ELF-1 (cell line): ENCODE measurements at places on chromosomes 12 and 14.

- no peak for DNase-seq
These were observed 176.7 kb downstream of the PPM1H start for GRCh38 chr12:62758216-62758615.

DNA sequence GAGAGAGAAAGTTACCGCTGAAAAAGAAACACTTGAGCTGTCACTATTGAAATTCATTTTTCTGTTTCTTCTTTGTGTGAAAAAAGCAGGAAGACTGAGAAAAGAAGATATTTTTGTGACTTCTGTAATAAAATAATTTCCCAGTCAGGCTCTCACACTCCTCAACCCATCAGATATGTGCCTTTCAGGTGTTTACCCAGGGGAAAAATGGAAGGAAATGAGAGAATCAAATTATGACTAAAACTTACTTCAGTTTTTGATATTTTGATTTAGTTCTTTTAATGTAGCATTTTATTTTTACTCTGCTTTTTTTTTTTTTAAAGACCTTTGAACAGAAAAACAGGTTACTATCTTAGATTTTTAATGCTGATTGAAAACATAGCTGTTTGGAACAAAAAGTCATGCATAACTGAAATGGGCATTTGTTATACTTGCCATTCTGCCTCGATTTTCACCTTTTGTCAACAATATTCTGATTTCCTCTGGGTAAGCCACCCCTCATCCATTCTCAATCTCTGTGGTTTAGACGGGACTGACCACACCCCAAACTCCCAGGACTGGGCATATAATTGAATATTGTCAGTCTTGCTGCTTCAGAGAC lies 133.2 kb upstream of the KRR1 start:
- no peak for DNase-seq

- no peak for DNase-seq
These were observed 202.7 kb upstream of the BCL2L14 start for GRCh38 chr12:11868027-11868426.

GRCh38 chr12:102322254-102322653 lies 124.6 kb upstream of the PMCH start:
- peak; percentile 29 for DNase-seq

DNA sequence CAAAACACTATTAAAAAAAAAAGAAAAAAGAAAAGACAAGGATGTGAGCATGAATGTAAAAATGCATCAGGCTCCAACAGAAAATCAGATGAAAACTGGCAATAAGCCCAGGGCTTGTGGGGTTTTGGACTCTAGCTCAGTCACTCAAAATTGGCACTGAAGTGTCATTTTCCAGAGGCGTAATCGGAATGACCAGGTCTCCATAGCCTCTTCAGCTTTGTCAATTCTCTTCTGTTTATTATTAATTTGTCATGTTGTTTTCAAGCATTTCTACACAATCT lies 137.2 kb upstream of the TRHDE start:
- DNase-seq: no peak

DNA sequence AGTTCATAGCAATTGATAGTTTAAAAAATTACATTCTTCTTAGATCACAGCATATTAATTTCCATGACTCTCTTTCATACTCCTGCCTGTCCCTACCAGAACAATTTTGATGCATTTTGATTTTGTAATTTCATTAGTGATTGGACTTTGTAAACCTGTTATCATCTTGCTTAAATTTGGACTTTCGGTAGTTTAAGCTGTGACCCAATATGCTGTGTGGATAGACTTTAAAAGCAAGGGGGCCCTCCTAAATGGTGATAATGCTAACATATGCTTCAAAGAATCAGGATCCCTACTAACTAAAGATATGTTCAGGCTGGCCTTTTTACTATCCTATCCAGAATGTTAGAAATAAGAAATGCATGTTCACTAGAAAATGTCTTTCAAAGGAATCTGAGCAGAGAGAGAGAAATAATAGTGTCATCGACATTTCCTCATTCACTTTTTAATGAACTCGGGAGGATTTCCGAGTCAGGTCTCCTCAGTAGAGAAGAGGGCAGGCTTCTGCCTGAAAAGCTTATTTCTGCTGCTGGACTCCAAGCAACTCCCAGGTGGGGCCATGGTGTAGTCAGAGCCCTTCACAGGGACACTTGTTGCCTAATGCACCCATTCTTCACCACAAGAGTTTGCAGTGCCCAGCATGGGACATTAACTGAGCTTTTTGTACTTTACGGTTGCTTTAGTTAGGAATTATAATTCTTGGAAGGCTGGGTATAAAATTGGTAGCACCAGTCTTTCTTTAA lies 16.7 kb downstream of the SLC38A4 start:
- no peak for DNase-seq

- no peak for DNase-seq
These were observed 87.4 kb downstream of the PRIMA1 start for GRCh38 chr14:93700928-93701327.

- no peak for DNase-seq
These were observed 16.4 kb downstream of the MAP3K9 start for GRCh38 chr14:70792939-70793338.

DNA sequence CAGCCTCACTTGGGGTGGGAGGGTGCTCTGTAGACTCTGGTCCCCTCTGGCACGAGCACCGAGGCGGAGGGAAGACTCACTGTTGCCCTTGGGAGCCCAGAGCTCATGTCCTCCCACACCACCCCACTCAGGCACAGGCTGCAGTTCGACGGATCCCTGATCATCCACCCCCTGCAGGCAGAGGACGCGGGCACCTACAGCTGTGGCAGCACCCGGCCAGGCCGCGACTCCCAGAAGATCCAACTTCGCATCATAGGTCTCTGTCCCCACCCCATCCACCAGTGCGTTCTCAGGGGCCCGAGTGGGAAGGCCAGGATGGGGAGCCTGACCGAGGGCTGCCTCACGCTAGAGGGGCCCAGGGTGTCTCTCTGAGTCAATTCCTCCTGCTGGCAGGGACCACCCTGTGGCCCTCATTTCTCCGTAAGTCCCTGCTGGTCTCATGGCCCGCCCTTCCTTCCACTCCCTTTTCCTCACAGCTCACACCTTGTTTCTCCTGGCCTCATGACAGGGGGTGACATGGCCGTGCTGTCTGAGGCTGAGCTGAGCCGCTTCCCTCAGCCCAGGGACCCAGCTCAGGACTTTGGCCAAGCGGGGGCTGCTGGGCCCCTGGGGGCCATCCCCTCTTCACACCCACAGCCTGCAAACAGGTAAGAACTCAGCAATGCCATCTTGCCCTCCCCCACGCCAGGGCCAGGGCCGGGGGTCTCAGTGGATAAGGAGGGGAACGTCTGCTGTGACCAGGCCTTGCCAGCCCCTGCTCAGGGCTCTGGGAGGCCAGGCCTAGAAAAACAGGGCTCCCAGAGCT lies 27.0 kb downstream of the PAPLN start:
- DNase-seq: no peak

DNA sequence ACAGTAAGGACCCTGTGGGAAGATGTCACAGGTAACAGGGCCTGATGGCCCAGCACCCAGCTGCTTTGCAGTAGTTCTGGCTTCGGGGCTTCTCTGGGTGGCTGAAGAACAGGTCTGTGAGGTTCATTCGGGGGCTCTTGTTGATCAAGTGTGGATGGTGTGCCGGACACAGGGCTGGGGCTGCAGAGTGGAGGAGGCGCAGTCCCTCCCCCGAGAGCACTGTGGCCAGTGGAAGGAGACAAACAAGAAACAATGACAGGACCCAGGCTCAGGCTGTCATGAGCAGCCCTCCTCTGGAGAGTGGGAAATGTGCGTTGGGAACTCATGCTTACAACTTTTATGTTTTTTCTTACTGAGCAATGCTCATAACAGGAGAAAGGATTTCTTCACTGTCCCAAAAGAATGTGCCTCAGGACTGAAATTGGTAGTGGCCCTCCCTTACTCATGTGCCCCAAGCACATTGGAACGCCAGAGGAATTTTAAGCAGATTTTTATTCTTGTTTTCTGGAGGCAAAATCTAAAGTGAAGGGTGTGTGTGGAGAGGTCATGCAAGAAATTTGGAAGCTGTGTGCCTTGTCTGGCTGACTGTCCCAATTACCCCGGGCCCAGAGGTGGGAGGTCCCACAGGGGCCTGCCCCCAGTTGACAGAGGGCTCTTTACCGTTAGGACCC lies 233.8 kb downstream of the CACNA1C start:
- peak; percentile 81 for DNase-seq

- DNase-seq: peak; percentile 83
These were observed 226.1 kb downstream of the FOXN3 start for GRCh38 chr14:89190765-89191513.

DNA sequence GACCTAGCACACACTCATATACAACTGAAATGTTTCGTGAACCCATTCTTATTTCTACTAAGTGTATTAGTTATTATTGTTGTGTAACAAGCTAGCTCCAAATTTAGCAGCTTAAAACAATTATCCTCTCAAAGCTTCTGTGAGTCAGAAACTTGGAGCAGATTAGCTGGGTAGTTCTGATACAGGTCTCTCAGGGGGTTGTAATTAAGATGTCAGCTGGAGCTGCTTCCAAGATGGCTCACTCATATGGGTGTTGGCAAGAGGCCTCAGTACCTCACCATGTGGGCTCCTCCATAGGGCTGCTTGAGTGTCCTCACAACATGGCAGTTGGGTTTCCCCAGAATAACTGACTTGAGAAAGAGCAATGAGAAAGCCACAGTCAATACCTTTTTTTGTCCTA lies 9.8 kb downstream of the GPR135 start:
- no peak for DNase-seq

DNA sequence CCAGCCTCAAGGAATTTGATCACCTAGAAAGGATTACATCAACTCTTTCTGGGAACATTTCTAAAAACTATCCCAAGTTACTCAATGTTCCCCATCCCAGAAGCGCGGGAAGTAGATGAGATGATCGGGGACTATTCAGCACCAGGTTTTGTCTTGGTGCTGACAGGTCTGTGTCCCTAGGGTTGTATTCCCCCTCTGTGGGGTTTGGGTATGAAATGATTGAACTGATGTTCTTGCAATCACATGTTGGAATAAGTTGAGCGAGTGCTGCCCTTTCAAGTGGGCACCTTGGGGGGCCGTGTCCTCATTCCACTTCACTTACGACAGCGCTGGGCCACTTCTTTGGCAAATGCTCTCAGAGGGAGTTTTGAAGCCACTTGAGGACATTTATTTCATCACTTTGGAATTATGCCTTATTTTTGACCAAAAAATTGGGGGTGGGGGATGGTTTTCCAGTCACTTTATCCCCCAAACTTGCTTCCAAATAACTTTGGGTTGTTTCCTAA lies 69.8 kb downstream of the RFX4 start:
- no peak for DNase-seq

DNA sequence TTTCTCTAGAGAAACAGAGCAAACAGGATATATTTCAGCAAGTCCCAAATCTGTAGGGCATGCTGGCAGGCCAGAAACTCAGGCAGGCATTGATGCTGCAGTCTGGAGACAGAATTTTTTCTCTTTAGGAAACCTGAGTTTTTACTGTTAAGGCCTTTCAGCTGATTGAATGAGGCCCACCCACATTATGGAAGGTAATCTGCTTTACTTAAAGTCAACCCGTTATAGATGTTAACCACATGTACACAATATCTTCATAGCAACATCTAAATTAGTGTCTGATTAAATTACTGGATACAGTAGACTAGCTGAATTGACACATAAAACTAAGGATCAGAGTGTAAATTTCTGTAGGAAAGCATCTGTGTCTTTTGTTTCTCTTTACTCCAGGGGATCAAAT lies 65.2 kb downstream of the SRGAP1 start:
- DNase-seq: no peak

GRCh38 chr12:29961231-29961630 lies 177.5 kb upstream of the TMTC1 start:
- no peak for DNase-seq

DNA sequence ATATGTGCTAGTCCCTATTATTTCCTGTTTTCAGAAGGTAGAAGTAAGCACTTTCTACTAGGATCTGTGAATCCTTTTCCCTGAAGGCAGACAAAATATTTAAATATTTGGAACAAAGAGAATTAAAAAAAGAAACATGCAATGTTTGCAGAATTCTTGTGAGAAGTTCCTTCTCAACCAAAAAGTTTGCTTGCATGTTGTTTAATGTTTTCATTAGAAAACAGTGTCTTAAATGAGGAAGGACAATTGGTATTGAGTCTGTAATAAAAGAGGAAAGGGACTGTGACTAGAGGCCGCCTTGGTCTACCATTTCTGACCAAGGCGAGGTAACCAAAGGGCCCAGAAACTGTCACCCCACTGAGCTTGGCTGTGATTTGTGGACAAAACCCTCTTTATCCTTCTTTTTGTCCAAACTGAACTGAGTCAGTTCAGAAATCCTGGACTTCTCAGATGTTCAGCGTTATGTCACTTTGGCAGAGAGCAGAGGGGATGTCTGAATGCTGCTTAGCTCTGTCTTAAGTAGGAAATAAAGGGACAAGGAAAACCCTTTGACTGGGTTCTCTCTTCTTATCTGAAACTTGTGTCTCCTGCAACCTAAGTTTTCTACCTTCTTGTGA lies 129.8 kb upstream of the CPM start:
- DNase-seq: no peak

DNA sequence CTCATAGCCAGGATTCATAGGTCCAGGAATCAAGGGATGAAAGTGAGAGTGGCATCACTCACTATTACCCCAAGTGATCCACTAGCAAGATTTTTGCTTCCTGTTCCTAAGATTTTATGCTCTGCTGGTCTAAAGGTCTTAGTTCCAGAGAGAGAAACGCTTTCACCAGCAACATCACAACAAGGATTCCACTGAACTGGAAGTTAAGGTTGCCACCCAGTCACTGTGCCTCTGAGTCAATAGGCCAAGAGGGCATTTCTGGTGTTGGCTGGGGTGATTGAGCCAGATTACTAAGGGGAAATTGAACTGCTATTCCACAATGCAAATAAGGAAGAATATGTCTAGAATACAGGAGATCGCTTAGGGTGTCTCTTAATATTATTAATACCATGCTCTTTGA lies 142.5 kb upstream of the ARID2 start:
- DNase-seq: no peak

- DNase-seq: no peak
These were observed 747 bp upstream of the DACT1 start for GRCh38 chr14:58637040-58637390.

- DNase-seq: no peak
These were observed 460.9 kb downstream of the ZFP36L1 start for GRCh38 chr14:68331991-68332390.

- no peak for DNase-seq
These were observed 22.0 kb downstream of the TTC9 start for GRCh38 chr14:70663707-70664179.

DNA sequence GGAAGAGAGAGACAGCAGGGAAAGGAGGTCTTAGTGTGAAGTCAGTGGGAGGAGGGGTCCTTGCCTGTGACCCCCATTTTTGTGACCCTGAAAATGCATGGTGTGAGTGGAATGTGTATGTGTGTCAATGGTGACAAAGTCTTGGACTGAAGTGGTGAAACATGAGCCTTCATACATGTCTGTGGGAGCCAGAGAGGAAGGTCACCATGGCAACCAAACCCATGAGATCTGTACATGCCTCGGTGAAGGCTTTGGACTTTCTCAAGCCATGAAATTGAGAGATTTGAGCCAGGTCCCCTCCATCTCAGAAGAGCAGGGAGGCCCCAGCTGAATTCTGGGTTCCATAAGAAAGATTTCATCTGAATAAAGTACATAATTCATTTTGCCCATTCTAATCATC lies 108.7 kb downstream of the TTC8 start:
- DNase-seq: no peak

GRCh38 chr12:55720071-55720564 lies at the start of gene RDH5:
RDH5 (plus strand) TSS chr12:55720393; CDS start chr12:55721185, 792 bp downstream.
- DNase-seq: no peak
